ENCODE measurements at places on chromosomes 12 and 14.

- no peak for DNase-seq
These were observed 76.5 kb upstream of the AMIGO2 start for GRCh38 chr12:47156167-47156736.

DNA sequence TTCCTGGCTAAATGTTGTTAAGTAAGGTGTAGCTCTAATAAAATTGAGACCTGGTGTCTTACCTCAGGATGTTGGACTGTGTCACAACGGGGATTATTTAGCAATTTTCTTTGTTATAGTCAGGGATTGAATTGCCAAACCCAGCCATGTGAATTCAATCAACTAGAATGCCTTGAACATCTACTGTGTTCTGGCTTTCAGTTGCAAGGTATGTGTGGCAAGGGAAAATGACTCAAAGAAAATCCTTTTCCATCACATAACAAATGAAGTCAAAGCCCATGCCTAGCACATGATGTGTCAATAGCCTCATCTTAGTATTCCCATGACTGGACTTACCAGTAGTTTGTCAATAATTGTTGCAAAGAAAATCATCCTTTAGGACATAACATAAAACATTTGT, 519.8 kb upstream of the FLRT2 start:
- no peak for DNase-seq

GRCh38 chr12:78248321-78248720, 417.6 kb downstream of the NAV3 start:
- DNase-seq = no peak

- no peak for DNase-seq
These were observed 9.2 kb upstream of the PAPLN start for GRCh38 chr14:73227812-73228781.

DNA sequence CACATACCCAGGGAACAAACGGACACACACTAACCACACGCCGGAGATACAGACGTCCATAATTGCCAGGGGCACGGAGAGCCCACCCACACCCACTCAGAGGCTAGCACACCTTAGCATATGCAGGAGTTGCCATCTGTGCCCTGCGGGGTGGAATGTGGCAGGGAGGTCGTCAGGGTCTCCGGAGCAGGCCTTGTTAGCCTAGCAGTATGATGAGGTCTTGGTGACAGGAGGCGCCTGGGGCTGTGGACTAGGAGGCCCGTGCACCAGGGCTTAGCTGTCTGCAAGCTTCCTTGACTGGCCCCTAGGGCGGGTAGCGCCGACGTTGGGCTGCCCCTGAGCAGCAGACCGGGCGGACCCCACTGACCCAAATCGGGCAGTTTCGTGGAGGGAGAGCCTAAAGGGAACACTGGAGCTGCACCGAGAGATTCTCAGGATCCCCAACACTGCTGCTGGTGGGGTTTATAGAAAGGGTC, 10.0 kb downstream of the STAC3 start:
- no peak for DNase-seq

DNA sequence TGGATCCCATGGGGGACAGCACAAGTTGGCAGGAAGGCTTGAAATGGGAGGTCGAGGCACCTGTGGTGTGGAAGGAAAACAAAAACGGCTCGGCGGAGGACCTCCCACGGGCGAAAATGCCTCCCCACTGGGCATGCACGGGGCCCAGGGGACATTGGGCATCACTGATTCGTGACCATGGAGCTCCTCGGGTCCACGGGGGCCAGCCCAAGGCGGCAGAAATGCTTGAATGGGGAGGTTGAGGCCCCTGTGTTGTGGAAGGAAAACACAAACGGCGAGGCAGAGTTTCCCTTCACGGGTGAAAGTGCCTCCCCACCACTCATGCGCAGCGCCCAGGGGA, 376.0 kb downstream of the ALG10 start:
- no peak for DNase-seq

- no peak for DNase-seq
These were observed 12.7 kb downstream of the SLC11A2 start for GRCh38 chr12:51013441-51013840.

- DNase-seq = peak; percentile 84
These were observed 4.2 kb upstream of the AJUBA start for GRCh38 chr14:22986508-22987054.

DNA sequence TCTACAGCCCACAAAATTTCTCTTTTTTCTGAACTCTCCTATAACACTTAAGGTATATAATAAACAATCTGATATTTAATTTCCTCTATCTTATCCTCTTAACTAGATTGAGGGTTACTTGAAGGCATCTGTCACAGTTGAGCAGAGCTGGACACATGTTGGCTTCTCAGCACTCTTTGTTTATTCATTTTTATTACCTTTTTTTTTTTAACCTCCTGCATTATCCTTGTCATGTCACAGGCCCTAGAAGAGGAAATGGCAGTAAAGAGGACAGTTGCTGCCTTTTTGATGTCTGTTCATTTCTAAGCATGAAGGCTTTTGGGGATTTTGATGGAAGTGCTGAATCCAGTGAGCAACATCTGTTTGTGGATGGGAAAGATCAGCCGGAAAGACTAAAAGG, 32.5 kb upstream of the EVL start:
- no peak for DNase-seq

DNA sequence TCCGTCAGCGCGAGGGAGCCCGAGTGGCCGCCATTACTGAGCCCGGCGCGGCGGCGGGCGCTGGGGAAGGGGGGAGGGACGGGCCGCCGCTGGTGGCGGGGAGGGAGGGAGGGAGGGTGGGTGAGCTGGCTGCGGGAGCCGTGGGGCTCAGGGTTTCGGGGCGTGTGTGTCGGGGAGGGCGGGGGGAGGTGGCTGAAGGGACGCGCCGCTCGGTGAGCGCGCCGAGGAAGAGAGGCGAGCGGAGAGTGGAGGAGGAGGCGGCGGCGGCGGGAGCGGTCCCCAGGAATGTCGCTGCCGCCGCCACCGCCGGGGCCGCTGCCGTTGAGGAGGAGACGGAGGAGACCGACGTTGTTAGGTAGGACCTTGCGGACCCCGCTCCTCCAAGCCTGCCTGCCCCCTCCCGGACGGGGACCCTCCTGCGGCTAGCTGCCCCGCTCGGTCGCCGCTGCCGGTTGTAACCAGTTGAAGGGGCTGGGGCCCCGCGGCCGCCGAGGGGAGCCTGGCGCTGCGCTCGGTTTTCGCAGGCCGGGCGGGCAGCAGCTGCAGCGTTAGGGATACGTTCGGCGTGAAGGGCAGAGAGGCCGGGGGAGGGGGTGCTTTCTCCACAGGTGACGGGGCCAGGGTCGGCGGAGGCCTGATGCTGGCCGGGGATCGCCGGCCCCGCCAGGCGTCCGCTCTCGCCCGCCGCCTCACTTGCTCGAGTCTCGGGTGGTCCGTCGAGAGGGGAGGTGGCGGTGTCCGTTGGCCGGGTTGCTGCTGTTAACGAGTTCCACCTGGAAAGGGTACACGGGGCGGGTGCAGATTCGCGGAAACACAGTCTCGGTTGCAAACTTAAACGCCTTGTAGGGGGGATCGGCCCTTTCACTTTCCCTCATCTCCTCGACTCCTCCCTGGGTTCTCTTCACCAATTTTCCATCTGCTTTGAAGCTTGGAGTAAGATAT, at the start of gene ARHGAP5:
Gene ARHGAP5, plus strand, starts transcription at position 224 of the 942 bp plus-strand sequence. CDS start 13,366 bp downstream, outside the sequence.
- DNase-seq = peak; percentile 22

- DNase-seq = no peak
These were observed 238.7 kb upstream of the OR4E1 start for GRCh38 chr14:21912367-21912766.

- DNase-seq = no peak
These were observed 29.7 kb upstream of the SAV1 start for GRCh38 chr14:50697659-50698290.

- DNase-seq = no peak
These were observed 25.0 kb upstream of the HIGD1C start for GRCh38 chr12:50927356-50927755.

- no peak for DNase-seq
These were observed 50.4 kb downstream of the ACADS start for GRCh38 chr12:120775862-120776552.

- DNase-seq = no peak
These were observed 5.6 kb upstream of the FBRSL1 start for GRCh38 chr12:132484183-132484890.

DNA sequence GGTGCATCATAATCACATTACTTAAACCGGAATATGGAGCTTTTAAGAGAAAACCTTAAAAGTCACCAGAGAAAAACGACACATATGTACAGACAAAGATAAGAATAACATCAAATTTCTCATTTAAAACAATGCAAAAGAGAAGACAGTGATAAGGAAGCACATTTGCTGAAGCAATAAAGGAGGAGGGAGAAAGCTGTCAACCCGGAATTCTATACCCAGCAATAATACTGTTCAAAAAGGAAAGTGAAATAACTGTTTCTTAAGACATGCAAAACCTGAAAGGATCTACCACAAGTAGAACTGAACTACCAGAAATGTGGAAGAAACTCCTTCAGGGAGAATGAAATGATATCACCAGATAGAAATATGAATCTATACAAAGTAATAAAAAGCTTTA, 15.4 kb downstream of the SLC6A13 start:
- no peak for DNase-seq

DNA sequence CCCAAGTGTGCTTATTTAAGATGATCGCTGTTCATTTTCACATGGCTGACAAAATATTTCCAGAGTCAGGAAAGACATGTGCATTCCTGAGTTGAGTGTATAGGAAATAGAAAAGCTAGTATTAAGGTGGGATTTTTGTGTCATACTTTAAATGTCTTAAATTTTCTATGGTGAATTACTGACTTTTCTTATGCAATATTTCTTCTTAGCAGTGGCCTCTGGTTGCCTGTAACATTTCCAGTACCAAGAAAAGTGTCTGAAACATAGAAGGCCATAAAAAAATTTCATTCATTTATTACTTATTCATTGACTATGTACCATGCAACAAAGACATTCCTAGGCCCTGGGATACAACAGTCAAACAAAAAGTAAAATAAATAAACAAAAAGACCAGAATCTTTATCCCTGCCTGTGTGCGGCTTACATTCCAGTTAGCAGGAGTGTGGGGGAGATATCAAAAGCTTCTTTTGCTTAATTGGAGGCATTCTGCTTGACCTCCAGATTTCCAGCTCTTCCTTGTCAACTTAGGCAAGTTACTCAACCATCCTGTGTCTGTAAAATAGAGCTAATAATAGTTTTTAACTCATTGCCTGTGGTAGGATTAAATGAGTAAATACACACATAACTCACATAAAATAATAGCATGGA, 216.3 kb upstream of the FLRT2 start:
- DNase-seq = no peak

DNA sequence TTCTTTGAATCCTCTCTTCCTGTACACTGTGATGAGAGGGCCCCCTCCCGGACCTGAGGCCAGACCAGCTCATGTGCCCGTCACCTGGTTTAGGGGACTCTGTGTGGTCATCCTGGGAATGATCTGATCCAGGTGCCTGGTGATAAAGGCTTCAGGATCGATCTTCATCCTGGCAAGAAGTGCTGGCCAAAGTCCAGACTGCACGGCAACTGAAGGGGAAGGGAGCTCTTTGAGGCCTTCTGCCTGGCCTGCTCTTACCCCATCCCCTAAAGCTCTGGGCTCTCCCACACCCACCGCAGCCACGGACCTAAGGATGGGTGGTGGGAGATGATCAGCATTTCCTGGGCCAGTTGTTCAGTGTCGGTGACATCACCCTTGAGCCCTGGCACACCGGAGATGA, 31.8 kb downstream of the GCN1 start:
- no peak for DNase-seq

DNA sequence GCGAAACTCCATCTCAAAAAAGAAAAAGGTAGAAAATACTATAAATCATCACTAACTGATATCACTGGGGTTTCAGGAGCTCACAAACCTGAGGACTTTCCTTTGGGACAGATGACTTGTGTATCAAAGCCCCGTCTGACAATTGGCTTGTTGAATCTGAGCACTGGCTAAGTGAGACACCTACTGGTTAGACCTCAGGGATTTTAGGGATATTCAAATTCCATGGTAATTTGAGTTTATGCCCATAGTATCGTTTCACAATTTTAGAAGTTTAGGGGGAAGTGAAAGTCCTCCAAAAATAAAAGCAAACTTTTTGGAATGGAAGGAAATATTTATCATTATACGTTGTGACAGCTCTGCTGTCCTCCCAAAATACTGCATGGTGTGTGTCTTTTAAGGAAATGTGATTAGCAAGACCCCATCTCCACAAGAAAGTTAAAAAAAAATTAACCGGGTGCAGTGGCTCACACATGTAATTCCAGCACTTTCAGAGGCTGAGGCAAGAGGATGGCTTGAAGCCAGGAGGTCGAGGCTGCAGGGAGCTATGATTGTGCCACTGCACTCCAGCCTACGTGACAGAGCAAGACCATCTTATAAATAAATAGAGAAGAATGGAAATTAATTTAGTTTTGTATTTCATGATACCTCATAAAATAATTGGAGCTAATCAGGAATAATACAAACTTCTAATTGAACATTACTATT, 49.2 kb downstream of the FBXL14 start:
- DNase-seq = no peak

Measured in activated T-cell treated with anti-CD3 and anti-CD28 coated beads for 24 hours (primary cell).